Breast epithelium (tissue), 4 donors: ENCODE measurements at places on chromosomes 3 and 15. TPM values are rescaled to one million over a fixed set of nuclear protein-coding genes. Genes with fewer than 3 reads are reported as not detected.

- no peaks in the 10 kb centered on the region for H3K36me3 ChIP-seq
- H3K4me3 ChIP-seq = no peak overlapping the region
- H3K27me3 ChIP-seq = no peaks in the 10 kb centered on the region
- DNase-seq = no peak
- H3K27ac ChIP-seq = no peak overlapping the region
Observed at GRCh38 chr3:110624576-110624975, 447.0 kb upstream of the NECTIN3 start.

Gene ECE2
- total RNA-seq = not detected

DNA sequence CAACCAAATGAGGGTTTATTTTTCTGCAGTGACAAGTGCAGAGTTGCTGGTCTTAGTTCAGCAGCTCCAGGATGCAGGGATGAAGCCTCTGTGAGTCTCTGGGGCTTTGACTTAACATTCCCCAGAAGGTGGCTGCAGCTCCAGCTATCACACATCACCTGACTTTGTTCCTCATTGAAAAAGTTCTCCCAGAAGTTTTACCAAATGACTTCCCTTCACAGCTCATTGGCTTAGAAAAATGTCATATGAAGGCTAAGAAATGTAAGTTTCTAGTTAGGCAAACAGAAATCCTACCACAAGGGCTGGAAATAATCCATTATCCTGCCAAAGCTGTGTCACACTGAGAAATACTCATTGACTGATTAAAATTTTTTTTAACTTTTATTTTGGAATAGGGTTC is 184.9 kb downstream of the MINAR1 start:
- no peak for DNase-seq
- no peak overlapping the region for H3K27ac ChIP-seq
- no peaks in the 10 kb centered on the region for H3K27me3 ChIP-seq
- H3K36me3 ChIP-seq = no peaks in the 10 kb centered on the region
- H3K4me3 ChIP-seq = no peak overlapping the region

Gene PCBP4
- total RNA-seq = 36.2 TPM

DNA sequence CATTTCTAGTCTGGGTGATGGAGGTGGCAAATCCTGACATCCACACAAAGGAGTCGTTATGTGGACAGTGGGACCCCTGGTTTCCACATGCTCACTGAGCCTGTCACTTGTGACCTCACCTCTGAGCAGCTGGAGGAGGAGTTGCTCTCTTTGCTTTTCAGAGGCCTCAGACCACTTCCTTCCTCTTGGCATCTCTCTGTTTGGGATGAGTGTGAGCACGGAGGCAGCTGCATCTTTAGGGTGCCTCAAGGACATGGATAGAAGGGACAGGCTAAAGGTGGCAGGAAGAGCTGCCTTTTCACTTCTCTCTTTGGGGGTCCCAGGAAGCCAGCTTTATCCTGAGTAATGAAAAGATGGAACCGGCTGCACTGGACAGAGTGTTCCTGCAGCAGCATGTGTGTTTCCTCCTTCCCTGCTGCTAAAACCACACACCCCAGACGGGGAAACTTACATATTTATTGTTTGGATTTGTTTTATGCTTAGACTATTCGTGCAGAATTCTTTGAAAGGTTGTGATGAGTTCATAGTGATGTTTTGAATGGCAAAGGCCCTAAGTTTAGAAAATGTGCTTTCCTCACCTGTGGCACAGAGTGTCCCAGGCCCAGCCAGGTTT is 31.8 kb downstream of the GPR171 start:
- H3K4me3 ChIP-seq = no peak overlapping the region
- H3K27me3 ChIP-seq = no peaks in the 10 kb centered on the region
- no peak for DNase-seq
- H3K27ac ChIP-seq = no peak overlapping the region
- no peaks in the 10 kb centered on the region for H3K36me3 ChIP-seq
- no peaks in the 10 kb centered on the region for H3K4me1 ChIP-seq
